ENCODE measurements at places on chromosomes 12 and 14.
A peak's percentile ranks its signal among the peaks of the same experiment; 100 is the strongest.

- DNase-seq, result peak; percentile 74
These were observed 53.4 kb upstream of the FOXN3 start for GRCh38 chr14:89470401-89470800.

- no peak for DNase-seq
These were observed 19.6 kb downstream of the KLRB1 start for GRCh38 chr12:9587987-9588600.

DNA sequence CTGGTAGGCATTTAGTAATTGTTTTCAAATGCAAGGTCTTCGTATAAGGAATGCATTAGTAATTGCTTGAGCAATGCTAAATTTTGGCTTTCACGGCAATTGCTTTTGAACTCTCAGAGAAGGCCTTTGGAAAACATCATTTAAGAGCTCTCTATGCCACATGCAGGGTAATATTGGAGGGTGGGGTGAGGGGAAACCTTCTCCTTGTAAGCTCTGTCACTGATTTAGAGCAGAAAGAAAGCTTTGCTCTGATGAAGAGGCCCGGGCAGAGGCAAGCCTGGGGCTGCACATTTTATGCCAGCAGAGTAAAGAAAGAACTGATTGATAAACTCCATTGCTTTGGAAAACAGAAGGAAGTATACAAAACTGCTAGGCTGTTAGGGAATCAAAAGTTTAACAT lies 70.9 kb downstream of the TRIM9 start:
- DNase-seq, result no peak

GRCh38 chr12:116620492-116621191 lies 61.5 kb downstream of the MAP1LC3B2 start:
- no peak for DNase-seq

- DNase-seq, result peak; percentile 54
These were observed at the start of gene ACOT4 for GRCh38 chr14:73591690-73592449. TSS of gene ACOT4 (plus strand) at chr14:73591873. CDS start at chr14:73591960, 87 bp downstream.

GRCh38 chr12:18782827-18783226 lies 44.9 kb downstream of the CAPZA3 start:
- DNase-seq, result no peak

DNA sequence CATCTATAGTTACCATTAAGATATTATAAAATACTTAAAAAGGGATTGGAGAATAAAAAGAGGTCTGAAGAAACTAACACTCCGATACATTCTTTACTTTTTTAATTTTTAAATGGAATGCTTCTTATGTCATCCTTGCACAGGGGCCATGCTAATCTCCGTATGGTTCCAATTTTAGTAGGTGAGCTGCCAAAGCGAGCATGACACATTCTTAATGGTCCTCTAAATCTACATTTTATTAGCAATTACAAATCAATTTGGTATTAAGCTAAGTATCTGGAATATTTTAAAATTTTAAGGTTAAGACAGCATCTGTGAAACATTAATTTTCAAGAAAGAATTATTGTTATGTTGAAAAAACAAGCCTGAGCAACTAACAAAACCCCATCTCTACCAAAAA lies 6.2 kb upstream of the ARID4A start:
- DNase-seq, result no peak

GRCh38 chr14:50117456-50117855 lies 1.1 kb upstream of the VCPKMT start:
- DNase-seq, result no peak

GRCh38 chr14:94904636-94905035 lies 134.7 kb upstream of the GSC start:
- no peak for DNase-seq

- no peak for DNase-seq
These were observed 69.5 kb downstream of the LRIG3 start for GRCh38 chr12:58850826-58851225.

DNA sequence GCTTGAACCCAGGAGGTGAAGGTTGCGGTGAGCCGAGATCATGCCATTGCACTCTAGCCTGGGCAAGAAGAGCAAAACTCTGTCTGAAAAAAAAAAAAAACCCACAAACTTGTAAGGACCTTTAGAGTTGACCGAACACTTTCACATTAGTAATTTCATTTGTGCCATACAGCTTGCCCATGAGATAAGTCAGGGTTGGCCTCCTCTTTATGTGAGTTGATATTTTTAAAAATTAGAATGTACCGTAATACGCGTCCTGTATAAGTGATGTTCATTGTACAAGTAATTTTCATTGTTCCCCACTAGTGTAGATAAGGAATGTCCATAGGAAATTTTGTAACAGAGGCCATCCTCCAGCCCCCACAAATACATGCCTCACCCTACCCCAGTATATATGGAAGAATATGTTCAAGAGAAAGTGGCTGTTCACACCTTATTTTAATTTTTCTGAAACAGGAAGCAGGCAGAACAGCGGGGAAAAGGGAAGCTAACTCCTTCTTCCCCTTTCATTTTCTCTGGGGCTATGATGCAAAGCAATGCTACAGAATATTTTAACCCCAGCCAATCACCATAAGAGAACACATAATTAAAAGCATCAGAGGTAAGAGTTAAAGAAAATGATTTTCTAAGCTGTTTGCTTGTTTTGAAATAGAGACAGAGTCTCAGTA lies 31.9 kb upstream of the HIF1A start:
- DNase-seq, result no peak

- no peak for DNase-seq
These were observed 19.9 kb upstream of the AMIGO2 start for GRCh38 chr12:47099610-47100009.

- no peak for DNase-seq
These were observed 31.4 kb upstream of the SLC2A13 start for GRCh38 chr12:40137252-40137651.

GRCh38 chr14:102826161-102826560 lies 48.9 kb downstream of the TRAF3 start:
- DNase-seq, result no peak

DNA sequence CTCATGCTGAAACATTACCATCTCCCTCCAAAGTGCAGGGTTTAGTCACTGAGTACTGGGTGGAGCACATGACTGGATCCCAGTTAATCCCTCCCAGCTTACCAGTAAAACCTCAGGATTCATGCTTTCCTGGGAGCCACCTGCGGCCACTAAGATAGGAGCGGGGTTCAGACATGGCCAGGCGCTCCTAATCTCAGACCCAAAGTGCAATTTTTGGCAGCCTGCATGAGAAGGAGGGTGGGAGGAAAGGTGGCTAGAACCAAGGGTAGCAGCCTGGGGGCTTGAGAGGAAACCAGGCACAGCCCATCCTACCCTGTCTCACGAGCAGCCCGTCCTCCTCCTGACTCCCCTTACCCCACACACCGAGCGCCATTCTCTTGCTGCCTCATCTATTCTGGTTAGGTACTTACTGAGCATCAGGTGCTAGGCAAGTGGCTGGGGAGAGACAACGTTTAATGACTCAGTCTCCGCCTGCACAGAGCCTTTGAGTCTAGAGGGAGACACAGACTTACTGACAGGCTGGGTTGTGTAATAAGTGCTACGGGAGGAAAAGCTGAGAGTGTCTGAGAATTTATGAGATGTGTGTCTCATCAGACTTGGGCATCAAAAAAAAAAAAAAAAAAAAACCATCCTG lies 9.9 kb downstream of the GPRC5A start:
- DNase-seq, result no peak

DNA sequence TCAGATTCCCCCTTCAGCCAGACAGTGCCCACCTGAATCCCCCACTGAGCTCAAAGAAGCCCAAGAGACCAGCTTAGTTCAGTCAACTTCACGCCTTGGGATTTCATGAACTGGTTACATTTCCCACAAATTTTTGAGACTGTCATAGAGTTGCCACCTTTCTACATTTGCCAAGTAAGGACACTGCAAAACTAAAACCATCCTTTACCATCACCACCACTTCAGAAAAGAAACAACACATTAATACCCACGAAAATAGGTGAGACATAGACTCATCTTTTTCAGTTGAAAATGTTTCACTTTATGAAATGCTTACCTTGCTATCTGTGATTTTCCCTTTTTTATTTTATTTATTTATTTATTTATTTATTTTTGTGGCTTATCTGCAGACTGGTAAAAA lies 16.1 kb downstream of the CMKLR1 start:
- DNase-seq, result no peak

- peak; percentile 33 for DNase-seq
These were observed 48.8 kb downstream of the NINJ2 start for GRCh38 chr12:614411-614970.

- DNase-seq, result peak; percentile 29
These were observed 39.8 kb downstream of the GRIN2B start for GRCh38 chr12:13941258-13942249.

DNA sequence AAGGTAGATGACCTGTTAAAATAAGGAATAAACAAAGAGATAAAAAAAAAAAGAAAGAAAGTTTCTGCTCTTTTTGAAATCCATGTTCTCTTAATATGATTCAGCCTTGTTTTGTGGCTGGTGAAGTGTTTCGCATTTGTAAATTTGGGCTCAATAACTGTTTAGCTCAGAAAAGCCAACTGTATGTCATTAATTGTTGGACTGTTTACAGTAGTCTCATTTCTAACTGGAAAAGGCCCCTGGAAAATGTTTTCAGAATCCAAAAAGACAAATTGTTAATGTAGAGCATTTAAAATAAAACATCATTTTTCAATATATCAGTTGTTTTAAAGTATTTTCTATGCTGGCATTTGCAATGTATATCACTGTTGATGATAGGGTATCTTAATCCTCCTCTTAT lies 47.4 kb upstream of the DYRK2 start:
- DNase-seq, result no peak

- no peak for DNase-seq
These were observed 4.1 kb downstream of the OTX2 start for GRCh38 chr14:56805992-56806727.

GRCh38 chr12:92596383-92596782 lies 106.4 kb upstream of the PLEKHG7 start:
- no peak for DNase-seq

GRCh38 chr12:27142101-27142721 lies 59.8 kb upstream of the C12orf71 start:
- peak; percentile 73 for DNase-seq

DNA sequence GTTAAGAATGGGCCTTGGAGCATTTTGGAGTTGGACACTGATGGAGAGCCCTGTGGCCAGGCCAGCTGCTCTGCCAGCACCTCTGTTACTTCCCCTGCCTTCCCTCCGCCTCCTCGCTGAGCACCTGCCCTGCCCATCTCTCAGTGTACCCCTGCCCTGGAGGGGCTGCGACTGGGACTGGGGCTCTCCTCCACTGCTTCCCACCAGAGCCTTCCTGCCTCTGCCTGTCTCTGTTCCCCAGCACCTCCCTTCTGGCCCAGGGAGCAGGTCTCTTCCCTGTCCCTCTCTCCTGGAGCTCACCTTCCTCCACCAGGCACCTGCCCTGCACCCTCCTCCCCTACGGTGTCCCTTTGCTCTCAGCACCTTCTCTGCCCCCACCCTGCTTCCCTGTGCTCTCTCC lies 62.1 kb downstream of the WDR20 start:
- no peak for DNase-seq

DNA sequence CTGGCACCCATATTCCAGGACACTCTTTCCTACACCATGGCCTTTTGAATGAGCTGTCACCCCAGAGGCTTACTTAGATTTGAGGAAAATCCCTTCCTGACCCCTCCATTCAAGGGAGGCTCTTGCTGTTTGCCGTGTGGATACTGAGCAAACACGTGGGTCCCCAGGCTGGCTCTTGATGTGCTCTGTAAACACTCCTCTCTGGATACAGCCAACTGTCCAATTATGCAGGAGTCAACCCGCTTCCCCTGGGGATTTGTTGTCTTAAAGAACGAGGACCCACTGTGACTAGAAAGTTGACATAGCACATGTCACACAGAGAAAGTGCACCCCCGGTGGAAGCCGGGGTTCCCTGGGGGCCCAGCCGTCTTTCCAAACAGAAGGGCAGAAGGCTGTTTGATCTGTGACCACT lies 75.8 kb upstream of the CEP83 start:
- no peak for DNase-seq

DNA sequence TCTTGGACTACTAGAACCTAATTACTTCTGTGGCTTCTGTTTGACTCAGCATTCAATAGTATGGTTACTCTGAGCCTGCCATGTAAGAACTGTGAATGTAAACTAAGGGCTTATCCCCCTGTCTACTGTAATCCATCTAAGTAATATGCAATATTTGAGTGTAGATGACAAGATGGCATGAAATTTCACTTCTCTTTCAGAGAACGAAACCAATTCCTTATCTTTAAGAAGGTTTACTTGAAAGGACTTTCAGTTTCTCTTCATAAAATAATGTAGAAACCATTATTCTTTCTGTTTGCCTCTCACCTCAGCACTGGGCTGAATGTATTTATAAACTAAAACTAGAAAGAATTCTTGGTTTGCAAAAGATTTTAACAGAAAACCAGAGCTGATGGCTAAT lies 60.4 kb upstream of the ARID2 start:
- peak; percentile 32 for DNase-seq

- DNase-seq, result peak; percentile 5
These were observed 433 bp downstream of the COX16 start for GRCh38 chr14:70359076-70359424.

DNA sequence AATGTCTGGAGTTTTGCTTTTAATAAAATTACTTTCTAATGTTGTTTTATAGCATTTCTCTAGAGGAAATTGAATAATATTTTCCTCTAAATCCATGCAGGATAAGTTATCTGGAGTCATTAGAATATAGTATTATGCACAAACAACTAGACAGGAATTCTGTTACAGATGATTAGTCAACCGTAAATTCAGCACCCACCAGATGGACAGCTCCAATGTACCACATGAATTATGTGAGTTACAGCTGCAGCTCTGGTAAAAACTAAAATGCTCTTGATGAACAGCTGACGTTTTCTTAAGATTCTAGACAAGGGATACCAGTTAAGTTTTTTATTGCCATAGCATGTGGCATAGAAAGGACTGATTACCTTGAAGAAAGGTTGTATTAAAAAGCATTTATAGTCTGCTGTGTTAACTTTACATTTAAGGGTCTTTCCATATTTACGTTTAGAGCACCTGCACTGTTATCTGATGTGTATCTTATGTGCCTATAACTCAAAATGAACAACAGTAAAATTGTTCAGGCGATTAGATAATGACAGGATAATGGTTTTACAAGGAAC lies 321.4 kb upstream of the LRFN5 start:
- DNase-seq, result peak; percentile 9

DNA sequence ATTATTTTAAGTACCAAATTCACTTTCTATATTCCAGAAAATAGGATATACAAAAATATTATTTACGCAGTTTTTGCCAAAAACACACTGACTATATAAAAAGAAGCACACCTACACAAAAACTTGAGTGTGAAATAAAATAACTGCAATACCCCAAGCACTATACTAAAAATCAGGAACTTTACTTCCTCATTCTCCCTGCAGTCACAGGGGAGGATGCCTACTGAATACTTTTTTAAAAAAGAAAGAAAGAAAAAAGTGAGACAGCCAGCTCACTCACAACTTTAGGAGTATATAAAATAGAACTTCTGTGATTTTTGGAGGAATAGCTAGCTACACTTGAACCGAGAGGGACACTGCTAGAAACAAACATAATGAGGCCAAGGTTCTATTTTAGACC lies 12.2 kb downstream of the RPS6KA5 start:
- DNase-seq, result no peak

DNA sequence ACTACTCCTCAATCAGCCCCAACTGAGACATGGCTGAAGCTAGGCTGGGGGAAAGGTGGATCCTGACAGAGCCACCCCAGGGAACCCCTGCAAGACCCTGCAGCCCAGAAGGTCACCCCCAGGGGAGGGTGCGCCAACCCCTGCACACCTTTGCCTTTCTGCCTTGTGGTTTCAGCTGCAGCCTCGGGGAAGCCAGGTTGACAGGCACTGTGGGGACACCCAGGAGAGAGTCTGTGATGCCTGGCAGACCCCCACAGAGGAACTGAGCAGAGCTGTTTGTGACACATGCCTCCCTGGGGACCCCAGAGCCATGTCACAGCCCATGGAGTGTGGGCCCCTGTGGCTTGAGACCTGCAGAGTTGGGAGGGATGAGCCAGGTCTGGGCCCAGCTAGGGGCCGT lies 11.8 kb upstream of the HHIPL1 start:
- no peak for DNase-seq

GRCh38 chr14:59117754-59118528 lies 70.5 kb upstream of the DAAM1 start:
- DNase-seq, result no peak
